ENCODE measurements at places on chromosomes 3 and 15.

- no peak for DNase-seq
Observed at GRCh38 chr3:2334921-2335320, 236.3 kb downstream of the CNTN4 start.

DNA sequence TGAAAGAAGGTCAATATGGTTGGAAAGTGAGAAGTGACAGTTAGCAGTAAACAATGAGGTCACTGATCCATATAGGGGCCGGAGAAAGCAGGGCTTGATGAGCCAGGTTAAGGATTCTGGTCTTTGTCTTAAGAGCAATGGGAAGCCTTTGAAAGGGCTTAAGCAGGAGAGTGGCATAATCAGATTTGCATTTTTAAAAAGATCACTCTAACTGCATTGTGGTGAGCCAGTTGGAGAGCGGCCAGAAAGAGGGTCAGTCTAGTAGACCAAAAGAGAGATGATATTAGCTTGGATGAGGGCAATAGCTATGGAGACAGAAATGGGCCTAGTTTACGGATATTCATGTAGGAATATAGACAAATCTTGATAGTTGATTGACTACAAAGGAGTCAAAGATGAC lies 46.6 kb downstream of the CPNE4 start:
- DNase-seq: no peak

- no peak for DNase-seq
Observed at GRCh38 chr15:43889042-43889441, 62.2 kb downstream of the WDR76 start.

DNA sequence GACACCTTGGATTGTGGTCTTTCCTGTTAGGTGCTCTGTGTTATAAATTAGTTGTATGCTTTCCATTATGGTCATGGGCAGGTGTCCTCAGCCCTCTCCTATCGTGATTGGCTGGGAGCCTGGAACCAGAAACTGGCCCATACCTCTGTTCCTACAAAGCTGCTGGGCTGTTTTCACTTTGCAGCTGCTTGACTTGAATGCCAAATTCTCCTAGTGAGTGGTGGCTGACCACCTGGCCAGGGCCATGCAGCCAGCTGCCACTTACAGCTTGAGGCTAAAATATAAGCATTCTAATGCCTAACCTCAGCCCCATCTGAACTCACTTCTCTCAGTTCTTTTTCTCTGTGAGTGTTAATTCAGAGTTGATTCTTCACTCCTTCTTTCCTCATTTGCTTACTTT lies 239.3 kb upstream of the GBE1 start:
- no peak for DNase-seq

GRCh38 chr3:177426106-177426877 lies 229.0 kb upstream of the TBL1XR1 start:
- DNase-seq: no peak

DNA sequence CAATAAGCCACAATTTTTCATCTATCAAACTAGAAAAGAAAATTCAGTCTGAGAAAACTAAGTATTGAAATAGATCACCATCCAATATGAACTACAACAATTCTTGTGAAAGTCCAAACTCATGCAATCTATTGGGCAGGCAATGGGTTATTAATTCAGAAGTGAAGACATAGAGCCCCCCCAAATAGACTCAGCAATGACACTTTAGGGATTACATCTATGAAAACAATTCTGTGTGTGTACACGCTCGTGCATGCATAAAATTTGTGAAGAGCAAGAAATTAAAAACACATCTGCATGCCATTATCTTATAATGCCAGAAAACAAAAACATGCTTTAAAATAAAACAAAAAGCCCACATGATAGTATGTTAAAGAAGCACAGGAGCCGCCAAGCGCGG lies 151.3 kb downstream of the NR1I2 start:
- DNase-seq: no peak

GRCh38 chr3:36906504-36907149 lies 38.2 kb downstream of the TRANK1 start:
- no peak for DNase-seq

DNA sequence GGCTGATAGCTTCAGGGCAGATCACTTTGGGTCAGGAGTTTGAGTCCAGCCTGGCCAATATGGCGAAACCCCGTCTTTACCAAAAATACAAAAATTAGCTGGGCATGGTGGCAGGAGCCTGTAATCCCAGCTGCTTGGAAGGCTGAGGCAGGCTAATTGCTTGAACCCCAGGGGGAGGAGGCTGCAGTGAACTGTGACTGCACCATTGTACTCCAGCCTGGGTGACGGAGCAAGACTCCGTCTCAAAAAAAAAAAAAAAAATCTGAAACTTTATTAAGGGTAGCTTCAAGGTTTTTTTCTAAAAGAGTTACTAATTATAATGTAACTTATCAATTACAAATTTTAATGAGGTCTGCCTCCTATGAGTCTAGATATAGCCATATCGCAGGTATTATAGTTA lies 5.1 kb downstream of the NECTIN3 start:
- DNase-seq: no peak

DNA sequence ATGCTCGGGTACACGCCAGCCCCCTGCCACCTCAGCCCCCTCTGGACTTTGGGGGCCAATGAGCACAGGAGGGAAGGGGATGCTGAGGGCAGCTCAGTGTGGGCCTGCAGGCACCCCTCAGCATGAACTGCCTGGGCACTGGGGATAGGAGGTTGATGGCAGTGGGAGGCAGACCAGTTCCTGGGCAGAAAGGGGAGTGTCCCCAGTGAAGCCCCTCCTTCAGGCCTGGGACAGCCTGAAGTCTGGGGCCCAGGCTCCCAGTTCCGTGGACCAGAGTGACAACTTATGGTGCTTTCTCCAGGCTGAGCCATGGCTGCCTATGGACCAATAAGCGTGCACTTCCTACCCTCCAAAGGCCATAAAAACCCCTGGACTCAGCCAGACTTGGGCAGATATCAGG lies 63.3 kb upstream of the IMPG2 start:
- no peak for DNase-seq

DNA sequence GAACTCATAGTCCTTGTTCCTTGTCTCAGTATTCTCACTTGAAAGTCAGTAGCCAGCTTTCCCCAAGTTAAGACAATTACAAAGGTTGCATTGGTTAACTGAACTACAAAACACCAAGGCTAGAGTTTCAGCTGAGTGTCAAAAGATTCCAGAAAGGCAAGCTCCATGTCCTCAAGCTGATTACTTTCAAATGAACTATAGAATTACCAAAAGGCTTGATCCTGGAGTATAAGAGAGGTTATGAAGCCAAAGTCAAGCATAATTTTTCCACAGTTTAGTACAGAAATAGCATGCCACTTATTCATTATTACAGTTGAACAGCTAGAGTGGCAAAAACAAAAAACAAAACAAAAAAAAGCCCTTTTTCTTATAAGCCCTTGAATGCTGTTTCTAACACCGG lies 51.9 kb downstream of the ZBTB20 start:
- DNase-seq: no peak

DNA sequence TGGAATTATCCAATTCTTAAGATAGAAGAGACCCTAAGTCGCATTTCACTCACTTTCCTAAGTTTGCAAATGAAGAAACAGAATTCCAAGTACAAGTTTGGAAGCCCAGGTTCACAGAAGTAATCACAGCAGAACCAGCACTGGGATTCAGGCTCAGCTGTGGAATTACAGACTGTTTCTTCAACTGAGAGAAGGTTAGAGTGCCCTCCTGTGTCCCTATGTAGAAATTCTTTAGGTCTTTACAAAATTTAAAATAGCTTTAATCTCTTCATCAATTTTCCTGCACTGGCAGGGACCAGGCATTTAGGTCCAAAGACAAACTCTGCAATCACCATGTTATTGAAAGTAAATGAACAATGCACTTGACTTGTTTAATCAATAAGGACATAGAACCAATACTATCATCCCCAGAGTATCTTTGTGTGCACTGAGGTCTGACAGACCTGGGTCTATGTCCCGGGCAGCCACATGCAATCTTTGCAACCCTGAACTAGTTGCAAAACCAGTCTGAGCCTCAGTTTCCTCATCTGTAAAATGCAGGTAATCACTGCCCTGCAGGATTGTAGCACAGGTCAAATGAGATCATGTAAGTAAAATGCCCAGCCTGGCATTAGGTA lies 96.3 kb upstream of the ZBED2 start:
- DNase-seq: no peak

DNA sequence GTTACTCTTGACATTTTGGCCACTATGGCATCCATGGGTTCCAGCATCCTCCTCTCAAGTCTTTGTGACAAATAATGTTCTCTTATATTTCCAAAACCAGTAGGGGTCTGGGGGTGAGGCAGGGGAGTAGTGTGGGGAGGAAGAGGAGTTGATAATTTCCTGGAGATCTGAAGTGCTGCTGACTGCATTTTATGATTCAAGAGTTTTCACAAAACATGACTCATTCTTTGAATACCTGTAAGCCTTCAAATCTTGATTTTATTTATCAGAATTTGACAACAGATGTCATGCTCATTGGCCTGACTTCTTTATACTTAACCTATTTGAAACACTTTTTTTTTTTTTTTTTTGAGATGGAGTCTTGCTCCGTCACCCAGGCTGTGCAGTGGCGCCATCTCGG lies 98.8 kb upstream of the PLXND1 start:
- DNase-seq: no peak

- no peak for DNase-seq
Observed at GRCh38 chr15:58678683-58679082, 70.8 kb downstream of the ADAM10 start.

GRCh38 chr15:36469311-36469966 lies 110.0 kb upstream of the CDIN1 start:
- DNase-seq: no peak

- no peak for DNase-seq
Observed at GRCh38 chr3:156923349-156923748, 97.2 kb downstream of the LEKR1 start.

DNA sequence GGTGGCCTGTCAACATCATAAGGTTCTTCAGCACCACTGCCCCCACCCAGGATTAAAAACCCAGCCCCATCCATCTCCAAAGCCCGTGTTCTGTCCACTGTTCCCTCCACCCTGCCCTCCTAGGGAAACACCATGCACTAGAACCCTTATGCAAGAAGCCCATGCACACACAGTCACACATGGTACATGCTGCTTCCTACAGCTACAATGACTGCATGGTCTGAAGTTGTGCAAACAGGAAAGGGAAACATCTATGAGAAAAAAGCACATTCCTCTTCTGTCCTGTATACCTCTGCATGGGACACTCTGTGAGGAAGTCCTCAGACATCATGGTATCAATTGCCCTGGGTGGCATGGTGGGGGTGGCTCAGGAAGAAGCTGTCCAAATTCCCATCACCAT lies 108.6 kb upstream of the MRPS22 start:
- no peak for DNase-seq

- DNase-seq: no peak
Observed at GRCh38 chr15:54462511-54462913, 484.3 kb downstream of the UNC13C start.

DNA sequence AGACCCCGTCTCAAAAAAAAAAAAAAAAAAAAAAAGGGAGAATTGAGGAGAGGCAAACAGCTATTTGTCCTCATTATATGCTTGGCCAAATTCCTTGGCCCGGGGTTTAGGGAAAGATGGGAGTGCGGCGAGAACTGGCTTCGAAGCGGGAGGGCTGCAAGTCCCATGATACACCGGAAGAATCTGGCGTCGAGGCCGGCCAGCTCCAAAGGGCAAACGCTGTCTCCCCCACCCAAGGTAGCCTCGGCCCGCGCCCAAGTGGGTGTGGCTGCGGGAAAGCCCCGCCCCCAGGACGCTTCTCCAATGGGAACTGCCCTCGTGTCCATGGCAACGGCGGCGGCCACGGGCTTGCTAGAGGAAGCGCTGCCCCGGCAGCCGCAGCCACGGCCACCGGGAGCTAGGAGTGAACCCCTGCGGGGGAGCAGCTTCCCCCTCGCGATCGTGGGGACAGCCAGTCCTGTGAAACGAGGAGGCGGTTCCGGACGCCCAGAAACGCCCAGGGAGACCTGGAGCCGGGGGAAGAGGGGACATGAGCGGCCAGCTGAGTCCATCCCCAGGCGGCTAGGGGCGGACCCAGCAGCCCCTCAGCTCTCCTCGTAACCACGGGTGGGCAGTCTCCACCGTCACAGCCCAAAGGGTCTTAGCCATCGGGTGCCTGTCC lies at the start of gene TTLL13:
Gene TTLL13 (plus strand): TSS at position 354 of the 661 bp plus-strand sequence. CDS start 1,075 bp downstream, outside the sequence.
- peak; percentile 72 for DNase-seq

DNA sequence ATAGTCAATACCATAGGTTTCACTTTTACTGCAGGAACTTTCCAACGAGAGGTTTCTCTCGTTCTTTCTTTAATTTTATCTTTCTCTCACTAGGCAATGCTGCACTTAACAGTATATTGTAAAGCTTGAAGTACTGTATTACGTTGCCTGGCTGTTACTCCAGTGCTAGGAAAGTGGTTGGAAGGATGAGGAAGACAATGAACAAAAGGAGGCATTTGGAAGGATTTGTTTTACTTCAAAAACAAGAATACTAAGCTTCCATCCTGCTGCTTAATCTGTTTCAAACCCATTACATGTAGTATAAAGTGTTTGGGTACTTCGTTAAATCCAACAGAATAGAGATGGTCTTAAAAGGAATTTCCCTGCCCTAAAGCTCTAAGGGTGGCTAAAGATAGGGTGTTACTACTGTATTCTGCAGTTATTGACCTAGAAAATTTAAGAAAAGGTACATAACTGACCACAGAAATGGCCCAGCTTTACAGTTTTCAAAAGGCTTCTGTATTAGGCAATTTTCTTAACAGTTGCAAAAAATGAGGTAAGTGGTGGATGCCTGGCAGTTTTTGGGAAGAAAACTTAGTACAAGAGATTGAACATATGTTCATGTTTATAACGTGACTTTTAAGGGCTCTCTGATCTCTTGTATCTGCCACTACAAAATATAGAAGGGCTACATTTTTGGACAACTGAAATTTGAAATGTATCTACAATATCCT lies 785 bp upstream of the IFT57 start:
- no peak for DNase-seq

DNA sequence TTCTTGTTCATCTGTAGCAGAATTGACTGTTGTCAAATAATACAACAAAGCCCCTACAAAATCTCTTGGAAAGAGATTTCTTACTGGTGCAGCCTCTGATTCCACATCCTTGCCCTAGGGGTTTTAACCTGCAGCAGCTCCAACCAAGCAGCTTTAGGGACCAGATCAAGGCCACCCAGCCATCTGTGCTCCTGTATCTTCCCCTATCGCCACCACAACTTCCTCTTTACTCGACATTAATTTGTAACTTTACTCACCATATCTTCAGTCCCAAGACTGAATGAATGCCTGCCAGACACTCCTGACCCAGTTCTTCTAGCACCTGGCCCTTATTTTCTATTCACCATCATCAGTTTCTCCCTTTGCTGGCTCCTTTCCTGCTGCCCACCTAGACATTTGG lies 156.6 kb upstream of the IL12A start:
- no peak for DNase-seq

GRCh38 chr3:58274027-58274614 lies 31.9 kb upstream of the RPP14 start:
- DNase-seq: no peak

GRCh38 chr15:73993211-73993994 lies 1.1 kb upstream of the PML start:
- DNase-seq: no peak

- no peak for DNase-seq
Observed at GRCh38 chr3:36891701-36892160, 53.1 kb downstream of the TRANK1 start.

GRCh38 chr3:9147215-9147895 lies 102.1 kb downstream of the SRGAP3 start:
- no peak for DNase-seq

GRCh38 chr3:195441051-195441450 lies 1.8 kb downstream of the ACAP2 start:
- no peak for DNase-seq
